ENCODE measurements at places on chromosomes 16 and 17. TPM values are rescaled to one million over a fixed set of nuclear protein-coding genes. Genes with fewer than 3 reads are reported as not detected.

Gene CCL14
- not detected for total RNA-seq

Gene NECAB2
- total RNA-seq: 0.52 TPM

Gene SMG6
- total RNA-seq: 10.3 TPM

Gene C16orf46
- total RNA-seq: 0.80 TPM

Gene NAGLU
- 18.7 TPM for total RNA-seq

Gene CYGB
- 0.25 TPM for total RNA-seq

Gene CLEC3A
- total RNA-seq: 10.9 TPM

Gene LRRC46
- 0.35 TPM for total RNA-seq

Gene PARN
- total RNA-seq: 32.2 TPM

Gene SEPHS2
- 8.9 TPM for total RNA-seq

Gene MRM3
- 33.4 TPM for total RNA-seq

Gene NPIPA3
- not detected for total RNA-seq

Gene SUPT6H
- total RNA-seq: 19.3 TPM

Gene WNT9B
- total RNA-seq: not detected

Gene MT1M
- not detected for total RNA-seq

Gene C17orf78
- total RNA-seq: not detected

Gene CCL7
- total RNA-seq: not detected

Gene MT3
- total RNA-seq: not detected

Gene ALDH3A1
- 51.1 TPM for total RNA-seq

Gene PRSS33
- 0.10 TPM for total RNA-seq

Gene TBC1D3C
- total RNA-seq: not detected

Gene RNF222
- total RNA-seq: not detected

Gene BCL7C
- total RNA-seq: 22.7 TPM

Gene GCSH
- 38.5 TPM for total RNA-seq

Gene ADGRG3
- total RNA-seq: not detected

Gene SMIM36
- total RNA-seq: not detected

Gene KPNA2
- total RNA-seq: 394 TPM

Gene KRTAP2-3
- total RNA-seq: not detected

Gene NLRC3
- not detected for total RNA-seq

Gene CD300H
- total RNA-seq: 0.78 TPM

Gene TPPP3
- not detected for total RNA-seq

Gene PPP1R27
- total RNA-seq: not detected

Gene TMEM92
- 5.6 TPM for total RNA-seq

Gene NOTUM
- 0.45 TPM for total RNA-seq

Gene PIK3R5
- not detected for total RNA-seq

Gene GUCY2D
- total RNA-seq: not detected

Gene PHOSPHO1
- total RNA-seq: 0.74 TPM

Gene HASPIN
- total RNA-seq: 9.4 TPM

Gene CCL23
- not detected for total RNA-seq

Gene BRICD5
- 0.06 TPM for total RNA-seq

Gene CCDC200
- not detected for total RNA-seq

Gene GPR139
- not detected for total RNA-seq

Gene CASKIN1
- 0.02 TPM for total RNA-seq

Gene C16orf96
- not detected for total RNA-seq

Gene PRSS21
- not detected for total RNA-seq

Gene PLK1
- total RNA-seq: 65.5 TPM

Gene PDE6G
- total RNA-seq: not detected

Gene LPO
- total RNA-seq: not detected

Gene THRA
- total RNA-seq: 16.6 TPM

Gene TSPOAP1
- total RNA-seq: not detected

Gene CHP2
- not detected for total RNA-seq

Gene SLFN5
- total RNA-seq: 35.1 TPM

All from H4 (cell line).